ENCODE measurements at places on chromosomes 7 and 10. TPM values are rescaled to one million over a fixed set of nuclear protein-coding genes. Genes with fewer than 3 reads are reported as not detected.

The CYP2W1 gene
- 72.3 TPM for polyA plus RNA-seq

The SUN3 gene
- polyA plus RNA-seq = not detected

The AQP1 gene
- 241 TPM for polyA plus RNA-seq

The FOXP2 gene
- 10.0 TPM for polyA plus RNA-seq

The TMEM236 gene
- polyA plus RNA-seq = 0.51 TPM

The CCL26 gene
- polyA plus RNA-seq = 8.7 TPM

The CYP3A4 gene
- 25.6 TPM for polyA plus RNA-seq

The CALCR gene
- polyA plus RNA-seq = not detected

The SCIN gene
- 6.3 TPM for polyA plus RNA-seq
